ENCODE measurements at places on chromosomes 16 and 17.

GRCh38 chr16:20866145-20866772 lies 33.9 kb downstream of the DCUN1D3 start:
- no peak for DNase-seq

DNA sequence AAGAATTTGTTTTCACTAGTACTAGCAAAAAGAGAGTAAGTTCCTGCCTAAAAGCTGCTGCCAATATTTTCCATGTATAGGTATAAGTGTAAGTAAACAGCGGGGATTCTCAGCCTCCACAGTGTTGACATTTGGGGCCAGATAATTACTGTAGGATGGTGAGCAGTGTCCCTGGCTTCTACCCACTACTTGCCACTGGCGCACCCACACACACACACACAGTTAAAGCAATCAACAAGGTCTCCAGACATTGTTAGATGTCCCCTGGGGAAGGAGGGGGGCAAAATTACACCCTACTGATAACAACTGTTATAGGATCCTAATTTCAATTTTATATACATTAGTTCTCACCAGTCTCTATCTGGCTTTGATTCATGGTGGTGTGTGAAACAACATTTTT lies 417.0 kb upstream of the PSMD7 start:
- no peak for DNase-seq

DNA sequence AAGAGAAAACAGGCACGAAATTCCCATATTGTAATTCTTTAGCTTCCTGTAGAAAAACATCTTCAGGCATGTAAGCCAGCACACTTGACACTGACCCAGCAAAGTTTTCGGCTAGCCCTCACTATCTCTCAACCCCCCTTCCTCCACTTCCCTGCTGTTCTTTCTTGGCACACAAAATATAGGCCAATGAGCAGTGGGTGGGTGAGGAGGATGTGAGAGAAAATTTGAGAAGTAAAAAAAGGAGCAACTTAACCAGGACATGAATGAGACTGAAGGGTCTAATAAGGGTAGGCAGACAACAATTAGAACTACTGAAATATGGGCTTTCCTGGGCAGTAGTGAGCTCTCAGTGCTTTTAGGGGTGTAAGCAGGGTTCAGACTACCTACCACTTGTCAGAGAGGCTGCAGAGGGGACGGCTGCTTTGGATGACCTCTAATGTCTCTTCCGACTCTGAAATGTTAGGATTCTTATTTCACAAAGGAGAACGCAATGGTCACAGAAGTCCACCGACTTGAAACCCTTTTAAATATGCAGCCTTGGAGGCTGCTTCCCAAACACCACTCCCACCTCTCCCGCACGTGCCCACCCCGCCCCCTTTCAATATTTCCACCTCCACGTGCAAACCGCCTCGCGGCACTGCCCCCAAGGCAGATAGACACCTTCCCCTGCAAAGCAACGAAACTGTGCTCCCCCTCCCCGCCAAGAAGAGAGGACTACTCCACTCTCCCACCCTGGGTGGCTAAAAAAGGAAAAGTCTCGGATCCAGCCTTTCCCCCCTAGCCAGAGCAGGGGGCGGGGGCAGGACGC lies 889 bp downstream of the MBTD1 start:
- peak; percentile 8 for DNase-seq

DNA sequence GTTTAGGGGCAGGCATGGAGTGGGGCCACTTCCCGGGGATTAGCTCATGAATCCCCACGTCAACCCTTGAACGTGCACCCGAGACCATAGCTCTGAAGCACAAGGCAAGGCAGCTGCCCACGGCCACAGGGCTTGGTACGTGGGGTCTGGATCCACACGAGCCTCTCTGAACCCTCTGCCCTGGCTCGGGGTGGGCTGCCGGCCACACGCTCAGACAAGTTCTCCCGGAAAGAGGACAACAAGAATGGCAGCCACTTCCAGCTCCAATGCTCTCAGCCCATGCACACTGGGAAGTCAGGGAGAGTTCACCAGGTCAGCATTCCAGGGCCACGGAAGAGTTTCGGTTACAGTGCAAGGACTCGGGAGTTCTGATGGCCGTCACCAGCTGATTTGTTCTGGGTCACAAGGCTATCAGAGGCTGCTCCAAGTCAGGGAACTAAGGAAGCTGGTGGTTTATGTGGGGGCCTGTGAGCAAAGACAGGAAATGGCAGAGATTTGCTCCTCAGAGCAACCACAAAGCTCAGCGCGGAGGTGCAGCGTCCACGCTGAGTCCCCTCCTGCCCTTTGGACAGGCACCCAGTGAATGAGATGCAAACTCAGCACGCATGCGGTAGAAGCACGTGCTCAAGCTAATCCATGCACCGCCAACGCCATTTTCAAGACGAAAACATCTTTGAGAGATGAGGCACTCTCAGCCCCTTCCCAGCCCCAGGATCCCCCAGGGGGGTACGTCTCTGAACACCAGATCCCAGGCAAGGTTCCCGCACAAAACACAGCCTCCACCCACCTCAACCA lies 356.4 kb downstream of the FOXL1 start:
- DNase-seq = no peak

- no peak for DNase-seq
Observed at GRCh38 chr16:28511031-28511430, 4.4 kb upstream of the IL27 start.

GRCh38 chr16:78718141-78718540 lies 618.7 kb downstream of the WWOX start:
- DNase-seq = no peak

DNA sequence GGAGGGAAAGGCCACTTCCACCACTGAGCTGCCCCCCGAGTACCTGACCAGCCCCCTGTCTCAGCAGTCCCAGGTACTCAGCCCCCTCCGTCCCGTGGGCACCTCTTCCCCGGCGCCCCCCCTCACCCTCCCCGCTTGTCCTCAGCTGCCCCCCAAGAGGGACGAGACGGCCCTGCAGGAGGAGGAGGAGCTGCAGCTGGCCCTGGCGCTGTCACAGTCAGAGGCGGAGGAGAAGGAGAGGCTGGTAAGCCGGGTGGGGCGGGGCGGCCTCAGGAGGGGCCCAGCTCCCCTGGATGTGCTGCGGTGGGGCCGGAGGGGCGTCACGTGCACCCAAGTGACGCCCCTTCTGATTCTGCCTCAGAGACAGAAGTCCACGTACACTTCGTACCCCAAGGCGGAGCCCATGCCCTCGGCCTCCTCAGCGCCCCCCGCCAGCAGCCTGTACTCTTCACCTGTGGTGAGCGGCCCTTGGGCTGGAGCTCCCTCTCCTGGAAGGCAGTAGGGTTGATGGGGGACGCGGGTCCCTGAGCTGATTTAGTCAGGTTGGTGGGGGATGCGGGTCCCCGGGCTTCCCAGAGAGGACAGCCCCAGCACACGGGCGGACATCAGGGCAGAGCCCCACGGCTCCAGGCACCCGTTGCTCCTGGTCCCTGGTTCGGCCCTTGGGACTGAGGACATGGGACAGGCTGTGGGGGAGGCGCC lies 9.5 kb upstream of the MRPL12 start:
- no peak for DNase-seq

DNA sequence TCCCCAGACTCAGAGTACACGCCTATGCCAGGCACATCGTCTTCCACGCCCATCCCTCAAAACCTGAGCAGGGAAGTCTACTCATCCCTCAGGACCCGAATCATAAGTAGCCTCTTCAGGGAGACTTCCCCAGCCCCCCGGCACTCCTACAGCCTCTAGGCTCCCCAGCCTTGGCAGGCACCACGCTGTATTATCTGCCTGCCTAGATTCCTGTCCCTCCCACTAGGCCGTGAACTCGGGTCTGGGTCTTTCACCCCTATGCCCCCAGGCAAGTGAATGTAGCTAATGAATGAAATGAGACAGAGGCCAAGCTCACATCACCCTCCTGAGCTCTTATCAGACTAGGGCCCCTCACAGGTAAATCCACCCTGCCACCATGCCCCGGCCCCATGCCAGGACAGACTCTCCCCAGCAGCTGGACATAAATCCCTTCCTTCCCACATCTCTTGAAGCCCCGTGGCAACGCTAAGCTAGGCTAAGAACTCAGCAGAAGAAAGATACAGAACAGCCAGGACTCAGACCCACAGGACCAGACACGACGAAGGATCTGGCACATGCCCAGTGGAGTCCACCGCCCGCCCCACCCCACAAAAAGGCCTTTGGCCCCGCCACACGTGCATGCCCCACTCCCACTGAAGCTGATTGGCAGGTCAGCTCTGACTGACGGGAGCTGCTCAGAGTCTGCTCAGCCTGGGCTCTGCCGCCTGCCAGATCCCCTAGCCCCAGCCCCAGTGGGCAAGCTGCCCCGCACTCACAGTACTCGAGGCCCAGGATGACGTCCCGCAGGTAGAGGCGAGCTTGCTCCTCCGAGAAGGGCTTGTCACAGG lies 13.0 kb downstream of the CAMKK1 start:
- no peak for DNase-seq

Measured in CD4-positive, alpha-beta T cell treated with Interleukin-12 subunit alpha and Interleukin-12 subunit beta, for 1 hour (primary cell).